ENCODE measurements at places on chromosomes 7 and 10.

DNA sequence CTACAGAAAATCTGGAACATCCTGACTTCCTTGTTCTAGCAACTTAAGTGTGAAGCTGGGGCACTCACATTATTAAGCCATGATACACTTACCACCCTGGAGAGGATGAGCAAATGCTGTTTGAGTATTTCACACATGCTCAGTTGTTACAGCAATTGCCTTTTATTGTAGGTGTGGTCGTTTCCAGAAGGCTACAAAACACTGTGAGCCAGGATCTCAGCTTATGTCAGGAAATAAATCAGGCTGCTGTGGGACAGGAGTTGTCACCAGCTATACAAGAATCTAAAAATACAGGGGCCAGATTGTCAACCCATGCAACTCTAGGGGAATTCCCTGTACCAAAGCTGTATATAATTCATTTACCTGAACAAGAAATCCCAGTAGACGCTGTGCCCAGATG, 273.3 kb upstream of the SP4 start:
- H3K36me3 ChIP-seq, result no peaks in the 10 kb centered on the region
- no peaks in the 10 kb centered on the region for H3K4me1 ChIP-seq
- H3K27me3 ChIP-seq, result no peaks in the 10 kb centered on the region
- DNase-seq, result no peak

DNA sequence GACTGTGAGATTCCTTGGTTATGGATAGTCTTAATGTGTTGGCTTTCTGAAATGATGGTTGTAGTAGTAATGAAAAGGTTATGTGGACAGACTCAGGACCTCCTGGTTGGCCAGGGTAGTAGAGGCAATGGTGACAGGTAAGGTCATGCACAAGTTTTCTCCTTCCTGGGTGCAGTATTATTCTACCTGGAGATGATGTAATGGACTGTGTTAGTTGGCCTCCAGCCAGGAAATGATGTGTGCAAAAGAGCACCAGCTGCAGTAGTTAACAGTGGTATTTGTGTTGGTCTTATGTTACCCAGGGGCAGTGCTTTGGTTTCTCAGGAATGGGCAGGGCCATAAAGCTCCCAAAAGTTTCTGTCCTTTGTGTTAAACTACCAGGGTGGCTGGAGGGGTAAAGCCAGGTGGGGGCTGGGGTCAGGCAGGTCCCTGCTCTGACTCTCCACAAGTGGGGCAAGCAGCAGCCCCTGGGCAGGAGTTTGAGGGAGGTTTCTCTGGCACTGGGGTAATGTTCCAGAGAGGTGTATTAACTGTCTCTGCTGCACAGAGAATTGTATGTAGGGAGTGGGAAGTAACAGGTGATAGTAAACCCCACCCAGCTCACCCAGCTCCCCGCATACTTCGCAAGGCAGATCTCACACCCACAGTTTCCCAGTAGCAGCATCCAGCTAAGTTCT, 36.3 kb downstream of the GPR22 start:
- no peaks in the 10 kb centered on the region for H3K36me3 ChIP-seq
- no peak overlapping the region for H3K27ac ChIP-seq
- H3K4me3 ChIP-seq, result no peak overlapping the region
- H3K27me3 ChIP-seq, result no peaks in the 10 kb centered on the region

- no peak for DNase-seq
- H3K27ac ChIP-seq, result no peak overlapping the region
- H3K4me1 ChIP-seq, result no peaks in the 10 kb centered on the region
Observed at GRCh38 chr7:98697485-98698240, 80.6 kb downstream of the NPTX2 start.

- no peaks in the 10 kb centered on the region for H3K36me3 ChIP-seq
- peaks cover 18% of the 10 kb centered on the region for H3K27me3 ChIP-seq
- no peak for DNase-seq
- H3K4me3 ChIP-seq, result no peak overlapping the region
Observed at GRCh38 chr7:50565977-50566376, 772 bp upstream of the DDC start.

- peaks cover 25% of the 10 kb centered on the region for H3K36me3 ChIP-seq
- H3K4me3 ChIP-seq, result no peak overlapping the region
- peaks cover 5% of the 10 kb centered on the region for H3K4me1 ChIP-seq
- no peak overlapping the region for H3K27ac ChIP-seq
- no peak for DNase-seq
- H3K27me3 ChIP-seq, result no peaks in the 10 kb centered on the region
Observed at GRCh38 chr7:6020371-6021286, 10.5 kb upstream of the ANKRD61 start.

GRCh38 chr7:155731380-155731779, 80.9 kb downstream of the SHH start:
- H3K4me1 ChIP-seq, result no peaks in the 10 kb centered on the region
- H3K27ac ChIP-seq, result no peak overlapping the region
- no peaks in the 10 kb centered on the region for H3K27me3 ChIP-seq
- DNase-seq, result no peak

- H3K36me3 ChIP-seq, result no peaks in the 10 kb centered on the region
- H3K4me3 ChIP-seq, result no peak overlapping the region
- peaks cover 10% of the 10 kb centered on the region for H3K4me1 ChIP-seq
- H3K27ac ChIP-seq, result peak overlapping the region; percentile 64
Observed at GRCh38 chr10:89398003-89398749, 5.8 kb downstream of the IFIT1 start.

GRCh38 chr7:81902536-81902935, 132.7 kb upstream of the HGF start:
- H3K27me3 ChIP-seq, result no peaks in the 10 kb centered on the region
- no peak overlapping the region for H3K27ac ChIP-seq
- no peak for DNase-seq
- H3K4me1 ChIP-seq, result no peaks in the 10 kb centered on the region
- no peaks in the 10 kb centered on the region for H3K36me3 ChIP-seq

- no peaks in the 10 kb centered on the region for H3K27me3 ChIP-seq
- H3K4me1 ChIP-seq, result no peaks in the 10 kb centered on the region
- no peak overlapping the region for H3K4me3 ChIP-seq
- DNase-seq, result no peak
Observed at GRCh38 chr7:138292951-138293350, 167.1 kb upstream of the TRIM24 start.

DNA sequence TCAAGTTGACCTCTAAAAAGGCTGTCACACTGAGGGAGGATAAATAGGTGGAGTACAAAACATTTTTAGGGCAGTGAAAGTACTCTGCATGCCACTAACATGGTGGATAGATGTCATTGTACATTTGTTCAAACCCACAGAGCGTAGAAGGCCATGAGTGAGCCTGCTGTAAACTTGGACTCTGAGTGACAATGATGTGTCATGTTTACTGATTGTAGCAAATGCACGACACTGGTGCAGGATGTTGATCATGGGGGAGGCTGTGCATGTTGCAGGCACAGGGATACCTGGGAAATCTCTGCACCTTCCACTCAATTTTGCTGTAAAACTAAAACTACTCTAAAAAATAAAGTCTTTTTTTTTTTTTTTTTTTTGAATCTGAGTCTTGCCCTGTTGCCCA, 52.5 kb upstream of the GRID1 start:
- no peaks in the 10 kb centered on the region for H3K36me3 ChIP-seq
- no peaks in the 10 kb centered on the region for H3K4me1 ChIP-seq
- H3K4me3 ChIP-seq, result no peak overlapping the region
- no peak overlapping the region for H3K27ac ChIP-seq
- no peaks in the 10 kb centered on the region for H3K27me3 ChIP-seq
- DNase-seq, result no peak

- peak within 1 kb of the TSS; percentile 80 for H3K4me3 ChIP-seq
- peaks cover 4% of the 10 kb centered on the region for H3K36me3 ChIP-seq
- peaks cover 32% of the 10 kb centered on the region for H3K4me1 ChIP-seq
- peak within 1 kb of the TSS; percentile 93 for H3K27ac ChIP-seq
- no peak for DNase-seq
- no peaks in the 10 kb centered on the region for H3K27me3 ChIP-seq
Observed at GRCh38 chr10:125159932-125160855, at the start of gene CTBP2. Gene CTBP2 (minus strand): TSS chr10:125160563.

GRCh38 chr10:486666-487322, 202.7 kb downstream of the DIP2C start:
- no peaks in the 10 kb centered on the region for H3K4me1 ChIP-seq
- no peak for DNase-seq
- no peaks in the 10 kb centered on the region for H3K27me3 ChIP-seq
- H3K4me3 ChIP-seq, result no peak overlapping the region
- H3K36me3 ChIP-seq, result no peaks in the 10 kb centered on the region

Measured in Panc1 (cell line).